ENCODE measurements at places on chromosomes 7 and 10.

DNA sequence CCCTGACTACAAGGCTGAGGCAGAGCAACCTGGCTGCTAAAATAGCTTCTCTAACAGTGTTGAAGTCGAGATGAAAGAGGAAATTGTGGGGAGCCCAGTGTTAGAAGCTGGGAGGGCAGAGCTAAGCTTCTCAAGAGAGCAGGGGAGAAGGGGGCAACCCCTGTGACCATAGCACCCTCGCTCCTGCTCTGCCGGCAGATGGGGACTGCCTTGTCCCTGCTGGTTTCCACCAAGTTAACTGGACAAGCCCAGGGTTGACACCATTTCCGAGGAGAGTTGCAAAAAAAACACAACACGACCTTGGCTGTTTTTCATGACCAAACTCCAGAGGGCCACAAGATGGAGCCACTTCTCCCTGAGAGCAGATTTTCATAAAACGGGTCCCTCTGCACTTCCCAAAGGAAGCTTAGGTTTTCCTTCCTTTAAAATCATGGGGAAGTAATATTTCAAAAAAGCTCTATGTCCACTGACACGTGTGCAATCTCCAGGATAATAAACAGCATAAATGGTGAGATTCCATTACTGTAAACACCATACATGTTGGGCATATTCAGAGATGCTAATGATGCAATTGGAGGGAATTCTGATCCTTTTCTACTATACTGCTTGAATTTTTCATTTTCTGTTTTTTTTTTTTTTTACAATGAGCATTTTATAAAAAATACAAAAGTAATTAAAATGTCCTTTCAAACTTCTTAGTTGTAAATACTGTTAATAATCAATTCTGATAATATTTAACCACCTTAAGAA is 140.4 kb downstream of the PIP4K2A start:
- DNase-seq: peak; percentile 30

GRCh38 chr7:4948402-4948801 is 10.6 kb downstream of the MMD2 start:
- no peak for DNase-seq

- DNase-seq: no peak
Observed at GRCh38 chr7:158000160-158000559, 587.5 kb downstream of the PTPRN2 start.

DNA sequence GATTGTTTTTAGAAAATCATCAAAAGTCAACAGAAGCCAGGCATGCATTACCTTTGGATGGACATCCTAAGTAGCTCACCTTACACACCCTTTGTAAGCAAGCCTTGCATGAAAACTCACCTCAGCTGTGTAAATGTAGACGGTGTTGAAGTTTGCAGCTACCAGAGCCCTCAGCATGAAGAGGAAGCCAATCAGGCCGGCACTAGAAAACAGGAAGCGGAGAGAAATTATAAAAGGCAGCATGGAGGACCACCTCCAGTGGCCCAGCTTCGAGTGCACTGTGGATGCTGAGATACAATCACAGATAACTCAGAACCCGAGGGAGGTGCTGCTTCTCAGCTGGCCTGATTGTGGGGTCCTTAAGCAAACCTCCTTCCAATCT is 75.3 kb downstream of the SVOPL start:
- no peak for DNase-seq

- DNase-seq: peak; percentile 34
Observed at GRCh38 chr10:73653701-73654100, 2.1 kb downstream of the SYNPO2L start.

DNA sequence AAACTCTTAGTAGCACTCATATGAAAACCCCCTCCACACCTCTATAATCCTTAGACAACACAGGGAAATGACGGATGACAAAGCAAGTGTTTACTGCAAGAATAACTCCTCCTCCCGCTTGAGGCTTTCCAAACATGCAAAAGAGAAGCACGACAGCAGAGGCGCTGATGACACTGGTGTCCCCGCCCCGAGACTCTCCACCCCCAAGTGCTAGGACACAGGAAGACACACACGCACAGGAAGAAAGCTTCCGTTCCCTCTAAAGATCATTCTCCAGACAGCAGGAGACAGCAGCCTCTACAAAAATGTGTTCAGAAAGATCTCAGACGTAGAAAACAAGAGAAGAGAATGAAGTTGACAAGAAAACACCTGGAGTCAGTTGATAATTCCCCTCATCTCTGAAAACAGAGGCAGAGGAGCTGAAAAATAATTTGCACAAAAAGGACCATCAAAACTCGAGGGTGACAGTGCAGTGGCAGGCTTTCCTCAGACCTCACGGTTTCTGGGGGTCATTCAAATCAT is 90.2 kb downstream of the DLG5 start:
- DNase-seq: peak; percentile 75

GRCh38 chr7:44767134-44767911 is 18.7 kb downstream of the ZMIZ2 start:
- DNase-seq: no peak
